ENCODE measurements at places on chromosomes 5 and 9.

- DNase-seq: no peak
Observed at GRCh38 chr9:2299156-2299842, 284.2 kb downstream of the SMARCA2 start.

- no peak for DNase-seq
Observed at GRCh38 chr5:179141867-179142266, 81.7 kb downstream of the ZNF354C start.

DNA sequence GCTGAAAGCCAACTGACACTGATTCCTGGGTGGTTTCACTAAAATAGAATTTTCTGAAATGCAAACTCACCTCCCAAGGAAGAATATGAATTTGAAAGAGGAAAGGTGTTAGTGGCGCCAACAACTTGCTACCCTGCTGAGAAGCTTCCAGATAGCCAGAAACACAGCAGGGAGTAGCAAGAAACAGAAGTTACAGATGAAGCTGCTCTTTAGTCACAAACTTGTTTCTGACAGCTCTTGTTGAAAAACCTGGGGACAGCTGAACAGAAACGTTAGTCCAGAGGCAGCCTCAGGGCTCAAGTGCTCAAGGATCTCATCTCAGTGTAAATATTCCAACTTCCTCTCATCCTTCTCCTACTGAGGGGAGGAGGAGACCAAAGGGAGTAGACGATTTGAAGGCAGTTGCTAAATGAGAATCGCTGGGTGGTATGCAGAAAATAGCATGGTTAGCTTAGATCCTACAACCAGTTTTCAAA, 184.1 kb downstream of the PDE4D start:
- DNase-seq: no peak

DNA sequence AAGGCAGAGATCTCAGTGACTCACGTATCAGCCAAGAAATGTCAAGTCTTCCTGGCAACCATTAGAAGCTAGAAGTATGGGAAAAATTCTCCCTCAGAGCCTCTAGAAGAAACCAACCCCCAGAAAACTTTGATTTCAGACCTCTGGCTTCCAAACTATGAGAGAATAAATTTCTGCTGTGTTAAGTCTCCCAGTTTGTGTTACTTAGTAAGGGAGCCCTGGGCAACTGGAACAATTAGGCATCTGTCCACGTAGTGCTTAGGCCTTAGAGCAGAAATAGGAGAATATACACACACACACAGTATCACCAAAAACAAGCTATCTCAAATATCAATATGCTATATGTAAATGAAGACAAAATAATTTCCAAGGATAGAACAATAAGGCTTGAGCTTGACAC, 894.8 kb upstream of the CDH10 start:
- DNase-seq: no peak

DNA sequence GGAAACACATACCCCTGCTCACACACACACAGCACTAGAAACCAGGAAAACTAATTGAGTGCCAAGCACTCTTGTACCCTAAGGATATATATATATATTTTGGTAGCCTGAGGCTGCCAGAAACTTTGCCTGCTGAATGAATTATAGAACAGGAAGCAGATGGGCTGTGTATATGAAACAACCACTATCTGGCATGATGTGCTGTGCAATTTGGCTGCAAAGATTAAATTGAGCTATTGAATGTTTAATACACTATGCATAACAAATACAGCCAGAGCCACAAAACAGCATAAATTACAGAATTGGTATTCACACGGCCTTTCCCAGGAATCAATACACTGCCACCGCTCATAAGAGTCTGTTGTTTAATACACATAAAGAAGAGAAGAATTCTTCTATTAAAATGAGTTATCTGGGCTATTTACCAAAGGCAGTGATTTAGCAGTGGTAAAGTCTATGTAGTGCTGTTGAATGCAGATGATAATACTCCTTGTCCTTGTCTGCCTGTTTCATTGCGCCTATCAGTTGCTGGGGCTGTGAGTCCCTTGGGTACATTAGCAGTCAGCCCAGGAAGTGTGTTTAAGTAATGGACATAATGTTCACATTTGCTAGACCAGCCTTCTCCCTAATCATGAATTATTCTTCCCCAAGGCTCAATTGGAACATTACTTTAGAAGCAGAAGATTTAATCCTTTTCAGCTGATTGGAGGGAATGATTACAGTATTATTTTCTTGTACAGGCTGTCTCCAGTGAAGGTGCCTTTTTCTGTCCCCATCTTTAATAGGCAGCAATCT, 294.3 kb downstream of the TLE1 start:
- DNase-seq: peak; percentile 68

Measured in right hindlimb (tissue), 1 donor.